ENCODE measurements at places on chromosomes 5 and 9. TPM values are rescaled to one million over a fixed set of nuclear protein-coding genes. Genes with fewer than 3 reads are reported as not detected.

The TTC23L gene
- 0.09 TPM for total RNA-seq

The TAF1L gene
- not detected for total RNA-seq

The PRR7 gene
- 4.7 TPM for total RNA-seq

The OTP gene
- not detected for total RNA-seq

The NR4A3 gene
- 0.39 TPM for total RNA-seq

The LCN1 gene
- not detected for total RNA-seq

The TMEM171 gene
- 0.86 TPM for total RNA-seq

The ALDH1A1 gene
- total RNA-seq: 104 TPM

The C8G gene
- total RNA-seq: 0.77 TPM

The LTC4S gene
- 2.4 TPM for total RNA-seq

The FAM174A gene
- total RNA-seq: 4.3 TPM

The IRX4 gene
- not detected for total RNA-seq

The ARID3C gene
- not detected for total RNA-seq

The ACO1 gene
- 54.7 TPM for total RNA-seq
